Activated naive CD4-positive, alpha-beta T cell treated with anti-CD3 and anti-CD28 coated beads, Interleukin-2, amount 50 U/mL, for 72 hours (primary cell): ENCODE measurements at places on chromosomes 12 and 14. TPM values are rescaled to one million over a fixed set of nuclear protein-coding genes. Genes with fewer than 3 reads are reported as not detected.

The OVCH1 gene
- total RNA-seq = not detected

The NID2 gene
- total RNA-seq = not detected

The CRADD gene
- total RNA-seq = 9.6 TPM

The TTC6 gene
- not detected for total RNA-seq

The PPP2R3C gene
- total RNA-seq = 40.3 TPM

The MYF5 gene
- total RNA-seq = not detected

The FAM222A gene
- 0.18 TPM for total RNA-seq

The EML5 gene
- 1.1 TPM for total RNA-seq

The KRT72 gene
- 7.7 TPM for total RNA-seq

The KIF26A gene
- 0.43 TPM for total RNA-seq

The TAS2R8 gene
- total RNA-seq = not detected

The TRHDE gene
- total RNA-seq = not detected

The SLC41A2 gene
- total RNA-seq = 19.8 TPM

The ST8SIA1 gene
- 1.7 TPM for total RNA-seq

The RAD9B gene
- total RNA-seq = 1.9 TPM

The DIO2 gene
- not detected for total RNA-seq

The PAPOLA gene
- total RNA-seq = 195 TPM

The PAWR gene
- total RNA-seq = 8.4 TPM

The INHBE gene
- 0.23 TPM for total RNA-seq

The AMN gene
- 0.30 TPM for total RNA-seq

The VASH1 gene
- 6.5 TPM for total RNA-seq

The NRXN3 gene
- total RNA-seq = not detected

The CD27 gene
- 77.9 TPM for total RNA-seq

The CRACR2A gene
- total RNA-seq = 32.0 TPM

The NGB gene
- total RNA-seq = not detected

The LRTM2 gene
- not detected for total RNA-seq

The GPR84 gene
- total RNA-seq = 4.1 TPM

The CLEC2A gene
- not detected for total RNA-seq

The NEUROD4 gene
- not detected for total RNA-seq

The SLC6A12 gene
- total RNA-seq = not detected

The SIX1 gene
- total RNA-seq = not detected

The OASL gene
- 2.6 TPM for total RNA-seq

The ZNF385A gene
- total RNA-seq = 1.2 TPM

The KLHDC1 gene
- total RNA-seq = 1.0 TPM

The CLEC12A gene
- not detected for total RNA-seq

The KRT7 gene
- 8.0 TPM for total RNA-seq
